CD14-positive monocyte (primary cell): ENCODE measurements at places on chromosomes 3 and 15.

DNA sequence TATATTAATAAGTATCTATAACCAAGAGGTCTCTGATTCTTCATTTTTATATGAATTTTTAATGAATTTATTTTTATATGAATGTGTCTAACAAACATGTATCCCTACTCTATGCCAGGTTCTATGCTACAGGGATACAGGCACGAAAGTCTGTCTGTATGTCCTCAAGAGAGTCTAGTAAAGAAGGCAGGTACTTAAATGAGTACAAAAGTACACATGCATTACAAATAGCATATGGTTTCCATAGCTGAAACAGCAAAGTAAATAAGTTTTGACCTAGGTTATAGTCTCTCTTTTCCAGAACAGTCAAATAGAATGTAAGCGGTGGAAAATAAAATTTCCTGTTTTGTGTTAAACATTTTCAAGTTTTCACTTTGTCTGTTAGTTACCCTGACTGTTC lies 13.3 kb upstream of the ABHD10 start:
- no peak for DNase-seq

DNA sequence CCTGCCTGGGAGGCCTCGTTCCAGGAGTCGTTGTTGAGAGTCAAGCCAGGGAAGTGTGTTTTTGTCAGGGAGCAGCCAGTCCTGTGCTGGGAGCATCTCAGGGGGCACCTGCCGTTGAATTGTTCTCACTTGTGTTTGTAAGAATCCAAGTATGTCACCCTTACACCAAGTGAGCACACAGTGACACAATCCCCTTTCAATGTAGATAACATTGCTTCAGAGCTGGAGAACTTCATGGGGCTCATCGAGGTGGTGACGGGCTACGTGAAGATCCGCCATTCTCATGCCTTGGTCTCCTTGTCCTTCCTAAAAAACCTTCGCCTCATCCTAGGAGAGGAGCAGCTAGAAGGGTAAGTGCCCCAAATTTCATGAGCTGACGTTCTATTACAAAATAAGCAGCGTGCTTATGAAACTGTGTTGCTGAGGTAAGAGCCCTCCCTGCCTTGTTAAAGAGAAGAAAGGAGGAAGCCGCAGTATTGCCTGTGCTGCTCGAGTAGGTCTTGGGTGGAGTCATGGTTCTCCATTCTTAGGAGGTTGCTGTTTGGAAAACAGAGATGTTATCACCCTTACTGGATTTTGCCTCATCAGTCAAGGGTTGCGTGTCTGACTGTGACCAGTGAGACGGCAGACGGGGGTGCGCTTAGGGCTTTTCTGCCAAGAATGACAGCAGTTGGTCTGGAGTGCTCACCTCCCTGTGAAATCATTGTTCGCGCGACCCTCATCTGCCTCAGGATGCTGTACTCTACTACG lies 108.1 kb downstream of the PGPEP1L start:
- DNase-seq = peak; percentile 83

DNA sequence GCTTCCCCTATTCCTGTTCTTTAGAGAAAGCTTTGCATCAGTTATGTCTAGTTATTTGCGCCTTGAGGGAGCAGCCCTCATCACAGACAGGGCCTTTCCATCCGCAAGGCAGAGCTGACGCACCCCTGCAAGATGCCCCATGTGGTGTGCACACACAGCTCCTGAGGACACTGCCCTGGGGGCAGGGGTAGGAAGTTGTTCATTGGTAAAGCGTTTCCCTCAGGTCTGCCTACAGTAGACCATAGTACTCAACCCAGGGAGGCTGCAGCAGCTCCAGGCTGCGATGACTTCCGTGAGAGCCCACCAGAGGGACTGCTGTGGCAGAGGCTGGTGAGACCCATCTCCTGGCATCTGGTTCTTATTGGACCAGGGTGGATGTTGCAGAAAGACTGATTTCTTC lies 55.1 kb upstream of the PLXNA1 start:
- no peak for DNase-seq

DNA sequence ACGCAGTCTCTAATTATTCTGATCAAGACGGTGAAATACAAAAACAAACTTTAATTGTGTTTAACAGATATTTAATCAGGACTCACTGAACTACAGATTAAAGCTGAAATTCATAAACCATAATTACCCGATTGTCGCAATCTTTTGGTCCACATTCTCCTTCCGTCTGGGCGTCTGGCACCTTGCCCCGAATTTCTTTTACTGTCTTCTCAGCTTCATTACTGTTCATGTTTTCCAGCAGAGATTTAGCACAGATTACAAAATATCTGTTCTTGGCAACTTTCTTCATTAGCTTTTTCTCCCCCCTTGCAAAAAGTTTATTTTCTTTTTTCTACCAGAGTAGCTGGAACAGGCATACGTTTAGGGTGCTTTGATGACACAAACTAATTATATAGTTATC lies 271.4 kb downstream of the TIGIT start:
- DNase-seq = no peak

DNA sequence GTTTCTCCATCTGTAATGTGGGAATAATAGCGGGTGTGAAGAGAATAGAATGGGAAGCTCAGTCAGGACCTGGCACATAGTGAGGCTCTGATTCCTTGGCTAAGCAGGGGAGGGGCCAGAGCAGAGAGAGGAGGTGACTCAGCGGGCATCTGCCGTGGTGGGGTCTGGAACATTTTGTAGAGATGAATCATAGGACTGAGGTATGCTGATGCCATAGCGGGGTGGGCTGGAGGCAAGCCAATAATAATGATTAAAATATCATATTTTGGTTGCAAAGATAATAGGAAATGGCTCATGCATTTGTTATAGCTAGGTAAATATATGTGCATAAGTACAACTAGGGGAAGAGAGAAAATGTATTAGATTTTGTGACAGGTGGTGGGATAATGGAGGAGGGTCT lies 11.2 kb downstream of the TGM4 start:
- no peak for DNase-seq

DNA sequence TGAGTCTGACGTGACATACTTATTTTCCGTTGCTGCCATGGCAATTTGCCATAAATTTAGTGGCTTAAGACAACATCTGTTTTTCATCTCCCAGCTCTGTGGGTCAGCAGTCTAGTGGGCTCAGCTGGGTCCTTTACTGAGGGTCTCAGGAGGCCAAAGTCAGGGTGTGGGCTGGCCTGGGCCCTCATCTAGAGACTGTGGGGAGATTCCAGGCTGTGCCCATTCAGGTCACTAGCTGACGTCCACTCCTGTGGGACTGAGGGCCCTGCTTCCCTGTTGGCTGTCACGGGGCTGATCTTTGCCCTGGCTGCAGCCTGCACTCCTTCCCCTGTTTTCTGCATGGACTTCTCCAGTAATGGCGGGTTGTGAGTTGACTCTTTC lies 19.1 kb downstream of the FGD5 start:
- no peak for DNase-seq

- DNase-seq = no peak
Observed at GRCh38 chr3:182790612-182791011, 2.7 kb upstream of the ATP11B start.

GRCh38 chr3:79018265-79018664 lies 749.5 kb downstream of the ROBO1 start:
- DNase-seq = no peak

DNA sequence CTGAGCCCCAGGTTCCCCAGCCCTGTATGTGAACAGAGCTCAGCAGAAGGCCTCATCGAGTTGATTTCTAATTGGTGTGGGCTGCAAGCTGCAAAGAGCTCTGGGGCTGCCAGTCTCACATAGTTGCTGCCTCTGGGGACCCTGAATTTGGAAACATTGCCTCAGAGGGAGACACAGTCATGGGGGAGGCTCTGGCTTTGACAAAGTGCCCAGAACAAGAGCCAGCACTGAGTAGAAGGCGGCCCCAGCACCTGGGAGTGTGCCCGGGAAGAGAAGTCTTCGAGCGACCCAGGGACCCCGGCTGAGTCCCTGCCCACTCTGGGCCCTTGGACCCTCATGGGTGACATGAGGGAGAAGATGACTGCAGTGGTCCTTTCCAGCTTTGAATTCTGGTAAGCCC lies 7.3 kb downstream of the NTRK3 start:
- DNase-seq = no peak

DNA sequence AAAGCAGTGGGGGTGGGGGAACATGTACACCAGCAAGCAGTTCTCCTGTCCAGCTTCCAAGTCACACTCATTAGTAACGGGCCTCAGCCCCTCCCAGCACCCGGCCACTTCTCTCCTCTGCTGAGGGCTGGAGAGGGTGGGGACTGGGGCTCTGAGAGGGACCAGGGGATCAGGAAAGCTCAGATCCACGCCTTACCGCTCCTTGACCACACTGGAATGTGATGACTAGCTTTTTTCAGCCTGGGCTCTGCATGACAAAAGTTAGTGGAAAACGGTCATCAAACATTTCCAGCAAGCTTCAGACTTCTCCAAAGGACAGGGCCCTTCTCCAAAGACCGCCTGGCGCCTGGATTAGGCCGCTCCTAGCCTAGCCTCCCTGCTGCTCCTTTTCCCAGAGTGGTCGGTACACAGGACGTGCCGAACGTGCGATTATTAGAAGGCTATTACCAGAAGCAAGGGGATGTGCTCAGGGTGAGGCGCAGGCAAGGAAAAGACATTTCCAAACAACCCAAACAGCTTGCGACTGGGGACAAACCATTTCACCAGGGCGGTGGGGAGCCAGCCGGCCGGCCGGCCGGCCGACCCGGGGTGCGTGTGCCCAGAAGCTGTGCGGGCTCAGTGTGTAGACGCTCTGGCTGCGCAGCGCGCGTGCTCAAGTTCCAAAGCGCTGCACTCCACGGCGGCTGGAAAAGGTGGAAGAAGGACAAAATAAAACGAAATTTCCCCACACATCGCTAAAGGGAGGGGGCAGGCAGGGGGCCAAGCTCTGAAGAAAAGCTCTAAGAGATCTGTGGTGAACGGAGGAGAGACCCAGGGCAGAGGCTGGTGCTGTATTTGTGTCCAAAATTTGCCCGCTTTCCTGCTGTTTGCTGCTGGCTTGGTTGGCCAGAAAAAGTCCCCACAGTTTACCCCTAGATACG lies 51.0 kb upstream of the SSR3 start:
- peak; percentile 35 for DNase-seq

DNA sequence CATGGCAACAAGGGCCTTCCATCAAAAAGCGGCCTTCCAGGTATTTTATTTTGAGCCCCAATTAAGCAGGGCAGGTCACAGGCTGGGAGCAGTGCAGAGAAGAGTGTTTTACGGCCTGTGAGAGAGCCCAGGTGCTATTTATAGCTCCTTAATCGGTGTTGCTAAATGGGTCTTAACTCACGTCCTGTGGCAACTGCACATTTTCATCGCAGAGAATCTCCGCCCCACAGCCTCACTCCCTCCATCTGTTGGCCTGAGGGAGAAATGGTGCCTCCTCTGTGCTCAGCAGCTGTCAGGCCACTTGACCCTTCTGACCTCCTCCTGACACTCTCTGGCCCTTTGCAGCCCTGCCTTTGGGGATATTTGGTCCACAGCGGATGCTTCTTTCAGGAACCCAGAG lies 58.6 kb downstream of the SPSB4 start:
- no peak for DNase-seq

- no peak for DNase-seq
Observed at GRCh38 chr3:189839576-189839975, 208.4 kb downstream of the TP63 start.

GRCh38 chr3:193794002-193794881 lies 201.2 kb downstream of the OPA1 start:
- peak; percentile 7 for DNase-seq

GRCh38 chr15:44084770-44085169 lies 110.3 kb downstream of the FRMD5 start:
- no peak for DNase-seq

GRCh38 chr3:115834068-115834467 lies 210.8 kb downstream of the GAP43 start:
- DNase-seq = no peak

DNA sequence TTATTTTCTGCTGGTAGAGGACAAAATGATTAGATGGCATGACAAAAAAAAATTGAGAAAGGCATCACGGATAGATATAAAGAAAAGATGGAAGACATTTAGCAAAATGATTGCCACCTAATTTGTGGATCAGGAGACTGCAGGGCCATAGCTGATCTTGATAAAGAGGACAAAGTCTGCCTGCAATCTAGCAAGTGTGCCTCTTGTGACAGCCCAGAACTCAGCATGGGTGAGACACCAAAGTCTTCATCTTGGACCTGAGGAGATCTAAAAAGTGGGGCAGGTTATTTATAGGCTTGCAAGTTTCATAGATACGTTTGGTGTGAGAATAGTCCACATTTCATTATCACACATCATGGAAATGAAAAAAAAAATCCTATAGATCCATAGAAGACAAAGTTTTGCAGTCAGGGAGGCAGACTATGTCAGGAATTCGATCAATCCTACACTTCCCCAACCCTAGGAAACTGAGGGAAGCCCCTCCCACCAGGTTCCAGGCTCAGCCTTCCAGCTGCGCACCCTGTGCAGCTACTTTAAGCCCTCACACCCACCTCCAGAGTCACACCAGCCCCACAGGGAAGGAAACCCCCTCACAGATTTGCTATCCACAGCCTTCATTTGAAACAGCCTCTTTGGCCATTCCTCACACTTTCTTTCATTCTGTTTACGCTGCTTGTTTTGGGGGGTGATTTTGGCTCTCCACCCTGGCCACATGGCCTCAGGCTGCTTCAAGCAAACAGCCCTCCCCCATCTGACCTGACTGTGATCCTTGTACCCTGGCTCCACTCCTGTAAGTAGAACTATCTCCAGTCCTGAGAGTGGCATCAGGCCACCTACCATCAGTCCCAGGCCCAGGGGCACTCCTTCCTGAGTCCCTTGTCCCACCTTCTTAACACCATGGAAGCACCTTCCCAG lies 28.1 kb upstream of the KLHL6 start:
- DNase-seq = no peak

DNA sequence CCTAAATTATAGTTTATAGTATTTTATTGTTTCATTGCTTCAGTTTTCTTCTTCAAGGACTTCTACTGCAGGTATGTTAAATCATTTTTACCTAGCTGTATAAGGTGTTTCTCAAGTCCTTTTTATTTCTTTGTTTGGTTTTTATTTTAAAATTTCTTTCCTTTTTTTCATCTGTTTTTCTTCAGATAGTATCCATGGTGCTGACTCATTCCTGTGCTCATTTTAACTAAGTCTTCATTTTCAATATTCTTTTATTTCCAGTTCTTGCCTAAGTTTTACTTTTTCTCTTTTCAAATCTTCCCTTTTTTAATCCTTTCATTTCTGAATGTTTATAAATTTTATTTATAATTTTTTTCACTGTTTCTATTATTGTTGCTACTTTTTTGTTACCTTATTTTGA lies 42.3 kb upstream of the STIMATE start:
- DNase-seq = no peak

DNA sequence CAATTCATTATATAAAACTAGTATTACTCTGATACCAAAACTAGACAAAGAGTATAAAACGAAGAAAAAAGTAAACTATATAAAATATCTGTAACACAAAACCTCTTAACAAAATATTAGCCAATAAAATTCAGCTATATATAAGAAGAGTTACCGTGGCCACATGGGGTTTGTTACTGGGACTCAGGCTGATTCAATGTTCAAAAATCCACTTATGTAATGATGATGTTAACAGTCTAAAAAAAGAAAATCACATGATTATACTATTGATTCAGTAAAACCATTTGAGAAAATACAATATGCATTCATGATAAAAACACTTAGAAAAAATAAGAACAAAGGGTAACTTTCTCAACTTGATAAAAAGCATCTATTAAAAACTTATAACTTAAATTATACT lies 18.3 kb downstream of the P2RY1 start:
- no peak for DNase-seq
